ENCODE measurements at places on chromosomes 3 and 15.

DNA sequence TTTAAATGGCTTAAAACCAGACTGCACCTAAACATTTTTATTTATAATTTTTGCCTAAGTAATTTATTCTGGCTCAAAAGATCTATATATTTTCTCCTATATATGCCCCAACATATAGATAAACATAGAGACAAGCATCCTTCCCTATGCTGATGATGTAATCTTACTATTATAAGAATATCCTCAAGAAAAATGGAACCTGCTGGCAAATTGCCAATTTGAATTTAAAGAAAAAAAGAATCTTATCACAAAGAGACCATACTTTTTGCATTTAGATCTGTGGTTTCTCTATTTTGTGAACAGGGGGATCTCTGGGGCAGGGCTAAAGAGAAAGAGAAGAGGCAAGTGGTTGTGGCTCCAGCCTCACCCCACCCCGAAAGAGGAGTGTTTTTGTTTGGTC, 107.2 kb upstream of the CMC1 start:
- no peak for DNase-seq

- peak; percentile 90 for DNase-seq
Measured at GRCh38 chr3:167406876-167407492, 26.9 kb upstream of the ZBBX start.

DNA sequence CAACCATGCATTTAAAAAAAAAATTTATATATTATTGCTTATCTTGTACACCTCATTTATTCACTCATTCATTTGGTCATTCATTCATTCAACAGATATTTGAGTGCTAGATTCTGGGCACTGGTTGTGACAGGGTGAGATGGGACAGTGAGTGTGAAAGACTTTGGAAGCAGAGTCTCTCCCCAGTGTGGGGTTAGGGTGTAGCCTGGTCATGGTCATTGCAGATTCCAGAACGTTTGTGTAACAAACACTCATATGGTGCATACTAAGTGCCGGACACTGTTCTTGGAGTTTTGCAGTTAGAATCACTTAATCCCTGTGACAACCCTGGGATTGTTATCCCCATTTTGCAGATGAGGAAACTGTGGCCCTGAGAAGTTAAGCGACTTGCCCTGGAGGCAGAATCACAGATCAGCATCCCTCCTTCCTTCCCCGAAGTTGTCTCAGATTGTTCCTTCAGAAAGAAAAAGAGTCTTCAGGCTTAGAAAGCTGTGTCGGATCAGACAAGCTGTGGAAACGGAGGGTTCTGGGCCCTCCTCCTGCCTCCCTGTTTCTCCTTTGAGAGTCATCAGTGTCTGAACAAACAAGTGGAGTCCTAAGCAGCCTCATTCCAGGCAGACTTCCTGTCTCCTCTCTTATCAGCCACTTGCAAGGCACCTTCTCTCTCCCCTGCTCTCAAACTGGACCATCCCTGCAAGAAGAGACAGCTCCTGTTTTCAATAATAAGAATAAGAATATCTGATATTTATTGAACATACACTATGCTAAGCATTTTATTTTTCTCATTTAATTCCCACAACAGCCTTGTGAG, 6.3 kb downstream of the LOXL1 start:
- no peak for DNase-seq

DNA sequence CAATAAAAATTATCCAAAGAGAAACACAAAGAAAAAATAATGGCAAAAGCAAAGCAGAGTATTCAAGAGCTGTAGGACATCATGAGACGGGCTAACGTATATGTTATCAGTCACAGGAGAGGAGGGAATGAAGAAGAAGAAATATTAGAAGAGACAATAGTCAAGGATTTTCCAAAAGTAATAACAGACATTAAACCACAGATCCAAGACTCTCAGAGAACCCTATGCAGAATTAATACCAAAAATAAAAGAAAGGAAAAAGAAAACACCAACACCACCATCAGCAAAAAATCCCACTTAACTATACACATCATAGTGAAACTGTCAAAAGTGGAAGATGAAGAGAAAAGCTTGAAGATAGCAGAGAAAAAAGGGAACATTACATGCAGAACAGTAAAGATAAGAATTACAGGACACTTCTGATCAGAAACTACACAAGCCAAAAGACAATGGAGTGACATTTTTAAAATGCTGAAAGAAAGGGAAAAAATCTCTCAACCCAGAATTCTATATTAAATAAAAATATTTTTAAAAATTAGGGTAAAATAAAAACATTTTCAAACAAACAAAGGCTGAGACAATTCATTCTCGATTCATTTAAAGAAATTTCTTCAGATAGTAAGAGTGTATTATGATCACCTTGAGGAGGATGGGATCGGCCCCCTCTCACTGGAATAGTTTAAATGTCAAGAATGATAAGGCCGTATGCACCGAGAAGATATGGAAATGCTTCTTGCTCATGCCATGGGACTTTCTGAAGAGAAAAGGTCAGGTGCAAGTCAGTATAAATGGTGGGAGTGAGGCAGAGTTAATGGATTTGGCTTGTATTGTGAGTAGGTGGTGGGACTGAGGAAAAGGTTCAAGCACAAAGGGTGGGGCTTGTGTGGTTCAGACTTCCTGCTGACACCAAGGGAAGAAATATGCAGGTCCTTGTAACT, 28.5 kb downstream of the TM2D3 start:
- DNase-seq: no peak

- no peak for DNase-seq
Measured at GRCh38 chr3:57142411-57142723, 22.8 kb downstream of the IL17RD start.

GRCh38 chr3:15443826-15444524, 16.6 kb downstream of the EAF1 start:
- peak; percentile 89 for DNase-seq

DNA sequence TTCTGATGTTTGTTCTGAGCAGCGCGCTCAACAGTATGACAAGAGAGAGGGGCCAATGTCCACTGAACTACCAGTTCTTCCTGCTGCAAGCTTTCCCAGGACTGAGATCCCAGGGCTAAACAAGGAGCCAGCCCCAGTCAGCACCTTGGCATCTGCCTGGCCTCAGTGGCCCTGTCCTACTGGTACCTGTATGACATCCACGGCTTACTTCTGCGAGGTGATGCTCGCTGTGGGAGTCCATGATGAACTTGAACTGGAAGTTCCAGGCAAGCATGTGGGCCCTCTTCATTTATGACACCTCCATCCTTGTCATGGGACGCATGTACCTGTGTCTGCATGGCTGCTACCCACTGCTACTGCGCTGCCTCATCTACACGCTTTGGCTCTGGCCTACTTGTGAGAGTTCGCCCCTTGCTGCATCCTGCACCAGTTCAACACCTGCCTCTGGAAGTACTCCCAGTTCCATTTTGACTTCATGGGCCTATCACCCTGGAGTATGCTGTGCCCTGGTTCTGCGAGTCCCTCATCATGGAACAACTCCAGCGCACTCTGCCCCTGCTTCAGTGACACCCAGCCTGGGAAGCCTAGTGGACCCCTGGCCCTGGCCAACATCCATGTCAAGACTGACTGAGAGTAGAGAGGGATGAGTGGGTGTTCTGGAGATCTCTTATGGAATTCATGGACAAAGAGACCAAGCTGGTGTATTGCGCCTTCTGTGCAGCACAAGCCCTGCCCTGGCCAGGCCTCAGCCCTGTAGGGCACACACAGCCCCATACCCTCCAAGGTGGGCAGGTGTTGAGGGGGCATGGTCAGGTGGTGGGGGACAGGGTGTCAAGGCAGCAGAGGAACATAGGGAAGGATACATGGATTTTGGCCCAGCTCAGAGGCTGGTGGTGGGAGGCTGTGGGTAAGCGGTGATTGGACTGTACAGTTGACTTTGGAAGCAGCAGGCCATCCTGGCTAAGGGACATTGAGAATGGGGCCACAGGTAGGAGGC, 246.8 kb downstream of the NLGN1 start:
- no peak for DNase-seq

DNA sequence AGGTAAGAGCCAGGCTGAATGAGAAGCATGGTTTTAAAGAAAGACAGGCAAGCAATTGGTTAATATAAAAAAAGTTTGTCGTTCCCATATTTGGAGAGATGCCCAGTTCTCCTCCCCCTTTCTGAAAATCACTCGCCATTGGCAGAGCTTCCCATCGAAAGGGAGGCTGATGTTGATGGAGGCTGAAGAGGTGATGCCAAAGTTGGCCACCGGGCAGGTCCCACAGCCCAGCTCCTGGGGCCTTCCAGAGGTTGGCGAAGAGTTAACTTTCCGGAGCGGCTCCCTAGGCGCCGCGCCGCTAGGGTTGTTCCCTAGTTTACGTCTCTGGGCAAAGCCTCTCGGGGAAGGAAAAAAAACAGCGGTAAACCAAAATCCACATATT, 793 bp downstream of the PCOLCE2 start:
- DNase-seq: peak; percentile 87

DNA sequence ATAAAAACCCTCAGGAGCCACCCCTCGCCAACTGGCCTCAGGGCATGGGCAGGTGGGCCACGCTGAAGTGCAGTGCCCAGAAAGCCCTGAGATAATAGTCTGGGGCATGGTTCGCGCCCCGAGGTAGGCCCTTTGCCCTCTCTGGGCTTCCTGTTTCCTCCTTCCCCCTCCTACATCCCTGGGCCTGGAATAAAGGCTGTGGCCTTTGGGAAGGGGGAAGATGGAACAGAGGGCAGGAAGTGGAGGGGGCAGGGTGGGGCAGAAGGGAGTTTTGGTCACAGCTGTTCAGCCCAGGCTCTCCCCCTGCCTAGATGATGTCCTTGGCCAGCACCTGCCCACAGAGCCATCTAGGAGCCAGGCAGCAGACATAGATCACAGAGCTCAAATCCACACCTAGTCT, 11.3 kb downstream of the CSRNP1 start:
- peak; percentile 23 for DNase-seq

DNA sequence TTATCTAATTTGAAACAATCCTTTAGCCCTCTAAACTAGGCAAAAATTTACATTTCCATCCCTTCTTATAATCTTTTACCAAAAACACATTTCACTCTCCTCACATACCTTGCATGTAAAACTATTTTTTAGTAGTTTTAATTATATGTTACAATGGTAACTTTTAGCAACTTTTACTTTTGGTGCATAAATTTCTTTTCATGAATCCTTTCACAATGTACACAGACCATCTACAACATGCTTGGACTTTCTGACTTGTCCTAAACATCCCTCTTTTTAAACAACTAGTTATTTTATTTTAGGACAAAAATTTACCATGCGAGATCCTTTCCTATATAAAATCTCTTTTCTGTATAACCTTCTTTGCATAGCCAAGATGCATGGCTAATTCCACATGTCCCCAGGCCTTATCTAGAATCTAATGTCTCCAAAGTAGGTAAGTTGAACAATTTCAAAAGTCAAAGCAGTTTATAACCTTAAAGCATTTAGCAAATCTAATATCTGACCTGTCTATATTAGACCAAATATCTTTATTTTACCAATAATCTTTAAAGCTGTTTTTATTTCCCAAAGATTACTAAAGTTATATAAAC, 14.4 kb upstream of the ALDH1L1 start:
- DNase-seq: peak; percentile 34

DNA sequence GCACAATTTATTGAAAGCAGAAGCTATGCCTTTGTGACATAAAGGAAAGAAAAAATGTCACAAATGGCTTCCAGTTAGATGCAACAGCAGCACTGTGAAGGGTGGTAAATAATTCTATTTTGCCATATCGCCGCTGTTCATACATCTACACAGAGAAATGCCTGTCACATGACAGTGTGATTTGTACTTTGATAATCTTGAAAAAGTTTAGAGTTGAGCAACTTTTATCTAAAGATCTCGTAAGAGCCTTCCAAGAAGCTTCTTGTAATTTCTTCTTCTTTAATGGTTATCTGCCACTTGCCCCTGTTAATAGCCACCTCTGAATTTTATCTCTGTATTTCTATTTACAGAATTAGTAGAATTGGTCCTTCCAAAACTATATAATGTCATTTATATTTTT, 192.3 kb downstream of the ATP8B4 start:
- no peak for DNase-seq

DNA sequence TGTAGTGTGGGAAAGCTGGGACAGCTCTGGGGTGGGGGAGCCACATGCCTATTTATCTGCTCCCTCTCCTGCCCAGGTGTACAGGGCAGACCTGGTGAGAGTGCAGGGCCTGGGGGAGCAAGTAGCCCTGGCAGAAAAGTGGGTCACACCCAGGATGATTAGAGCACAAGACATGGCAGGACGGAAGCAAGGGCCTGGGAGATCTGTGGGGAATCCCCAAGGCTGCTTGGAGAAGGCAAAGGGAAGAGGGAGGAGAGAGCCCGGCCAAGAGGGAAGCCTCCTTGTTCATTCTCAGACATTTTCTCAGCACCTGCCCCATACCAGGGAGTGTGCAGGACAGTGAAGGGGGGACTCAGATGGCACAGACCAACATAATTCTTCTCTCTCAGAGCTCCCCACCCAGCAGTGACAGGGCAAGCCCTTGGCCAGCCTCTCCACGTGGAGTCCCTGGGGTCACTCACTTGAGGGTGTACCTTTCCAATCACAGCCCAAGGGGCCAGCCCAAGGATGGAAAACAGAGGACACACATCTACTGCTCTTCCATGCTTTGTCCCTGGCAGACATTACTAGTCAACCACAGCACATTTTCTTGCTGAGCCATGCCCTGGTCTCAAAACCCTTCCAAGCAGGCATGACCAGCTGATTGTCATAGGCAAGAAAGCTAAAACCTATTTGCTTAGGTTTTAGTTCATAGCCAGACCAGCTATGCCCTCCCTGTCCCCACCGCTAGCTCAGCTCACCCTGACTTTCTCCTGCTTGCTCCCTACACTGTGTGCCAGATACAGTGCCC, 4.9 kb upstream of the DUSP7 start:
- no peak for DNase-seq

GRCh38 chr3:107946700-107947099, 144.1 kb downstream of the CD47 start:
- no peak for DNase-seq

DNA sequence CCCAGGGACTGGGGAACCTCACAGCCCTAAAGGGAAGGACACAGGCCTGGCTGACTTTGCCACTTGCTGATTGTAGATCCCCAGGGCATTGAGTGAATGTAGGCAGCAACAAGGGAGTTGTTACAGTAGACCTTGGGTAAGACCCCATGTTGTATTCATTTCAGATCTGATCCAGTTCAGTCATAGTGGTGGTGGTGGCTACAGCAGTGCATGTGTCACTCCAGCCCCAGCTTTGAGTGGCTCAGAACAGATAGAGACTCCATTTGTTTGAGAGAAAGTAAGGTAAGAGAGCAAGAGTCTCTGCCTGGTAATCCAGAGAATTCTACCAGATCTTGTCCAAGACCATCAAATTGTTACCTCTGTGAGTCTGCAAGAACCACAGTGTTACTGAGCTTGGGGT, 278.7 kb upstream of the SATB1 start:
- DNase-seq: no peak

GRCh38 chr15:96324192-96324895, 6.2 kb upstream of the NR2F2 start:
- no peak for DNase-seq

- DNase-seq: peak; percentile 6
Measured at GRCh38 chr15:65836665-65837064, 32.6 kb upstream of the RAB11A start.

DNA sequence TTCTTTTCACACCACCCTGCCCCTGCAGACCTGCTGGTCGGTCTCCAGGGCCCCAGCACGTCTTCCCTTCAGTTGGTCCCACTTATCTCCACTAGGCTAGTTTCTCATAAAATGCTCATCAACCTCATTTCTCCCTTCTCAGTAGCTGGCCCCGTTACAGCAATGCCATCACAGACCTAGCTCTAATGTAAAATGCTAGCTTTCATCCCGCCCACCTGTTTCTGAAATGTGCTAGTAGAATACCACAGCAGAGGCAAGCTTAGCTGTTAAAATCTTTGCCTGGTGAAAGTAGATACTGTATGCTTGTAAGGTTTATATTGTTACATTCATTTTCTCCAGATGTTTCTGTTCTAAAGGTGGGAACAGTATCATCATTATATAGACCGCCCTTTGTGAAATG, 13.1 kb downstream of the MKRN2OS start:
- DNase-seq: no peak
